ENCODE measurements at places on chromosomes 11 and 22. TPM values are rescaled to one million over a fixed set of nuclear protein-coding genes. Genes with fewer than 3 reads are reported as not detected.

SMTNL1 gene
- total RNA-seq = not detected

POU2AF3 gene
- 1.2 TPM for total RNA-seq

C11orf86 gene
- total RNA-seq = 34.6 TPM

BIK gene
- 1.1 TPM for total RNA-seq

OR5P2 gene
- not detected for total RNA-seq

GLYATL2 gene
- not detected for total RNA-seq

RASSF10 gene
- total RNA-seq = 3.4 TPM

CCDC157 gene
- total RNA-seq = 2.3 TPM

MMP12 gene
- total RNA-seq = not detected

MLC1 gene
- 0.08 TPM for total RNA-seq

OR52I1 gene
- not detected for total RNA-seq

Data from A549 treated with ZK216348 at 1 μM for 4 hours (cell line).